ENCODE measurements at places on chromosomes 1 and 21.

- DNase-seq, result no peak
These were observed 156.6 kb downstream of the AK5 start for GRCh38 chr1:77438236-77438913.

DNA sequence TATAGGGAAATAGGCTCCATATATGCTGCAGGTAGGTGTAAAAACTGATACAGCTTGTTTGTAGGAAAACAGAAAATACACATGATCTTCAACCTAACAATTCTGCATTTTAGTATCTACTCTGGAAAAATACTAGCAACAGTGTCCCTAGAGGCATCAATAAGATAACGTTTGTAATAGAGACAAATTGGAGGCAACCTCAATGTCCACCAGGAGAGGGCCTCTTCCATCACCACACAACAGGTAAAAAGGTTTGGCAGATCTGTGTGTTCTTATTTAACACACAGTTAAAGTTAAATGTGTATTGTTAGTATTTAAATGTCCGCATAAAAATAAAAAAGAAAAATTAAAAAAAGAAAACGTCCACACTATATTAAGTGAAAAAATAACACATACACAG is 5.4 kb downstream of the EIF2D start:
- no peak for DNase-seq

DNA sequence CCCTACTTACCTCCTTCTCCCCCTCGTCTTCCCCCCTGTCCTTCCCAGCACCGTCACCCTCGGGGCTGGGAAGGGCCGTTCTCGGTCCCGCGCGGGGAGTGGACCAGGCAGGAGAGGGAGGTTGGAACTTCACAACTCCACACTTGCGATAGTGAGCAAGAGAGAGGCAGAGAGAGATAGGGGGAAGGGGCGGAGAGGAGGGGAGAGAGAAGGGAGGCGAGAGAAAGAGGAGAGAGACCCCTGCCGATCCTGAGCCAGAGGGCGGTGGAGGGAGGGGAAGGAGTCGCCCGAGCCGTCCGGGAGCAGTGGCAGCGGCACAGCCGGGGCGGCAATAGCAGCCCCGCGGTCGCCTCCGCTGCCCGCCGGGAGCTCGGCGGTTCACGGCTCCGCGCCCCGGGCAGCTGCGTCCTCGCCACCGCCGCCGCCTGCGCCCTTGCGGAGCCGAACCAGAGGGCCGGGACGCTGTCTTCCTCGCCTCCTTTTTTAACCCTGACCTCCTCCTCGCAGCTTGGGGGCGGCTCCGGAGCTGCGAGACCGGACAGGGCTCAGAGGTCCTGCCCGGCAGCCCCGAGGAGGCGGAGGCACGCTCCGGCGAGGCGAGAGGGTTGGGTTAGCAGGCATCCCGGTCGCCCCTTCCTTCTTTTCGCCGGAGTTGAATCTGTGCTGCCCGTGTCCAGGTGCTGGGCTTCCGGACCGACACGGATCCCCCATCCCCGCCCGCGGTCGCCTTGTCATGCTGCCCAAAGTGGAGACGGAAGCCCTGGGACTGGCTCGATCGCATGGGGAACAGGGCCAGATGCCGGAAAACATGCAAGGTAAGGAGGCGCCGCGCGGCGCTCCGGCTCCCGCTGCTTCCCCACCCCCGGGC is 11.7 kb downstream of the NR5A2 start:
- DNase-seq, result no peak

DNA sequence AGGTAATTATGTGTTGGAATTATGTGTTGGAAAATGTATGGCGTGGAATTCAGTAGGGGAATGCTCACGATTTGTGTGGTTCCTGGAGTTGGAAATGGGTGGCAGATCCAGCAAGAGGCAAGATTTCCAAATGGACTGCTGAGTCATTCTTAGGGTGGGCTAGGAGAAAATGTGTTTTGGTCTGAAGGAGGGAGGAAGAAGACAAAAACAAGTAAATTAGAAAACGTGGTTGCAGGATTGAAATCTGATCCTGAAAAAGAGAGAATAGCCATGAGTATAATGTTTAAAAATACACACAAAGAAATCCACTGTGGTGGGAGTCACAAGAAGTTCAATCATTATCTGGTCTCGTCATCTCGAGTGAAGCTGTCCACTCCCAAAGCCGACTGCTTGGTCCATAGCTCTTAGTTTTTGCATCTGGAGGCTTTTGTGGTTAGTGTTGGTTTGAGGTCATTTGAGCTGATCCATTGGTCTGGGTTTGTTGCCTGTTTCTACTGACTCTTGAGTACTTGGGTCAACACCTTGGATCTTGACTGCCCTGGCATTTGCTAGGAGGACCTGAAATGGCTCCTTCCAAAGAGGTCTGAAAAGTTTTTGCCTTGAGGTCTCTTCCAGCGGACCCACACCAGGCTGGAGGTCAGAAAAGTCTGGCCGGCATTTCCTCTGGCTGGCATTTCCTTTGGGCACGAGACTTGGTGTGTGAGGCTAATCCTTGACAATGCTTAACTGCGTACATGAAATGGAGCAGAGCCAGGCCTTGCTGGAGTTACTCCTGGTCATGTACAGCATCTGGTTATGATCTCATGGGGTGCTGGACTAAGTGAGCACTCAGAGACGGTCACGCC is 9.2 kb downstream of the MX2 start:
- no peak for DNase-seq

- peak; percentile 11 for DNase-seq
These were observed 7.0 kb downstream of the PAFAH2 start for GRCh38 chr1:25990702-25991395.

Measured in activated T-helper 1 cell treated with Interleukin-2 at 50 U/mL for 16 hours (primary cell).